ENCODE measurements at places on chromosomes 7 and 10. TPM values are rescaled to one million over a fixed set of nuclear protein-coding genes. Genes with fewer than 3 reads are reported as not detected.

- no peak overlapping the region for H3K4me3 ChIP-seq
- no peak overlapping the region for H3K27ac ChIP-seq
- no peak for DNase-seq
- H3K36me3 ChIP-seq = no peaks in the 10 kb centered on the region
- peaks cover 16% of the 10 kb centered on the region for H3K27me3 ChIP-seq
Observed at GRCh38 chr10:63115732-63116383, 17.3 kb upstream of the NRBF2 start.

DNA sequence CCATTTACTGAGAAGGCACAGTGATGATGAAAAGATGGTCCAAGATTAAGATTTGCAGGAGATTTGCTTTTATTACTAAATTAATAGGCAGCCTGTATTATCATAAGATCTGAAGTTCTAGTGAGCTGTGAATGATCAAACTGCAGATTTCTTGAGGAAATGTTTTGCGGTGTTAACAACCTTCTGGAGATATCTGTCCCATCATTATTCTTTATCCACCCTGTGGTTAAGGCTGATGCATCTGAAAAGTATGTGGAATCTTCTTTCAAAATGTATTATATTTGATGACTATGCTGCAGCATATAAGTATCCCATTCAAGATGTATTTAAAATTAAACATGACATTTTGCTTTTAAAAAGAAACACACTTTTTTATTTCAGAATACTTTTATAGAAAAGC lies 150.3 kb downstream of the POLR1F start:
- H3K4me1 ChIP-seq = no peaks in the 10 kb centered on the region
- H3K4me3 ChIP-seq = no peak overlapping the region
- no peaks in the 10 kb centered on the region for H3K27me3 ChIP-seq
- no peak overlapping the region for H3K27ac ChIP-seq
- H3K36me3 ChIP-seq = no peaks in the 10 kb centered on the region
- DNase-seq = no peak

DNA sequence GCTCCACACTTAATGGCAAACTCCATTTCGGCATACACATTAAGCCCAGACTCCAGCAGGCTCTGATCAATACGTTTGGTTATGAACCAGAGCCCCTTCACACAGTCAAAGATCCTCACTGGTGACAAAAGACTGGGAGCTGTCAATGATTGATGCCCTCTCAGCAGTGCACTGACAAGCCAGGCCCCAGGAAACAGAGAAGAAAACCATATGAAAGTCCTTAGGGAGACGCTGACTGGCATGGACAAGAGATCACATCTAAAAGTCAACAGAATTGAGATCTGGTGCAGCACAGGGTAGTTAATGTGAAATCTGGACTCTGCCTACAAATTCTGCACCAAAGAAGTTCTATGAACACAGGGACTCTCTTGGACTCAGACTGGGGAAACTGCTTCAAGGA lies 600.9 kb upstream of the NRP1 start:
- H3K27me3 ChIP-seq = no peaks in the 10 kb centered on the region
- DNase-seq = no peak
- no peaks in the 10 kb centered on the region for H3K4me1 ChIP-seq
- H3K27ac ChIP-seq = no peak overlapping the region

DNA sequence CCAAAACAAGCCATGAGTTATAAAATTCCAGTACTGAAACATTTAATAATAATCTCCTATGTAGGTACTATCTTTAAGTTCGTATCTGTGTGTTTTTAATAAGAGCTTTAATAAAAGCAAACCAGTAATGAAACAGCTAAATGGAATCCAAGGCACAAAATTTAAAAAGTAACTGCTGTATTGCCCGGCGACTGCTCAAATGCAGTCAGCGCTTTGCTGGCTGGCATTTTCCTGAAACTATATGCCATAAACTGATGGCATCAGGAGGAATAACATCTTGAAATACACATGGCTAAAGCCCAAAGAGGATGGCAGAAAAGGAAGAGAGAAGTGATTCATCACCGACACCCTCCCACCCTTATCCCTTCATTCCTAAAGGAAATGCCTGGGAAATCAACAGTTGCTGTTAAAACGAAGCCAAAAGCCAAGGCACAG lies 133.1 kb downstream of the CUBN start:
- peaks cover 20% of the 10 kb centered on the region for H3K4me1 ChIP-seq
- H3K27me3 ChIP-seq = peaks cover 9% of the 10 kb centered on the region
- DNase-seq = no peak
- no peaks in the 10 kb centered on the region for H3K36me3 ChIP-seq
- peak overlapping the region; percentile 37 for H3K4me3 ChIP-seq
- H3K27ac ChIP-seq = peak overlapping the region; percentile 31

- H3K27me3 ChIP-seq = peaks cover 11% of the 10 kb centered on the region
- H3K36me3 ChIP-seq = no peaks in the 10 kb centered on the region
- H3K4me1 ChIP-seq = no peaks in the 10 kb centered on the region
- H3K27ac ChIP-seq = no peak overlapping the region
- no peak overlapping the region for H3K4me3 ChIP-seq
Observed at GRCh38 chr7:47373871-47374451, 207.9 kb downstream of the TNS3 start.

- H3K4me1 ChIP-seq = no peaks in the 10 kb centered on the region
- H3K4me3 ChIP-seq = no peak overlapping the region
- H3K27me3 ChIP-seq = no peaks in the 10 kb centered on the region
- H3K36me3 ChIP-seq = no peaks in the 10 kb centered on the region
- no peak for DNase-seq
Observed at GRCh38 chr10:48838834-48839233, 100.8 kb downstream of the LRRC18 start.

NIPSNAP2 gene
- total RNA-seq = 55.5 TPM

NEBL gene
- 0.17 TPM for total RNA-seq

CCDC3 gene
- total RNA-seq = 5.0 TPM
